Fibroblast of pulmonary artery (primary cell): ENCODE measurements at places on chromosomes 5 and 9.
A peak's percentile ranks its signal among the peaks of the same experiment; 100 is the strongest.

DNA sequence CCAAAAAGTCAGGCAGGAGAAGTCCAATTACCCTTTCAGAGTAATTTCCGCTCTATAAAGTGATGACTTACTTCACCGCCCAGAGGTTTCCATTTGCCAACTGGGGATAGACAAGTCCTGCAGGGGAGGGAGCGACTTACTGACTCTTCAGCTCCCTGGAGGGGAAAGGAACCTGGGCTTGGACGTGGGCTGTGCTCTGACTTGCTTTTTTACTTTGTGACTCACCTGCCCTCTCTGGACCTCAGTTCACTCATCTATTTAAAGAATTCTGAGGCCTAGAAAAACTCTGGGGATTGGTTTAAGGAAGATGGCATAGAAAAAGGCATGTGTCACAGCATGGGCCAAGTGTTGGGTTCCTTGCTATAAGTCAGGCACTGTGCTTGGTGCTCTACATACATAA is 180.4 kb upstream of the TRIM32 start:
- no peak for DNase-seq

- peak; percentile 15 for DNase-seq
Measured at GRCh38 chr5:109630093-109630492, 59.6 kb upstream of the MAN2A1 start.

DNA sequence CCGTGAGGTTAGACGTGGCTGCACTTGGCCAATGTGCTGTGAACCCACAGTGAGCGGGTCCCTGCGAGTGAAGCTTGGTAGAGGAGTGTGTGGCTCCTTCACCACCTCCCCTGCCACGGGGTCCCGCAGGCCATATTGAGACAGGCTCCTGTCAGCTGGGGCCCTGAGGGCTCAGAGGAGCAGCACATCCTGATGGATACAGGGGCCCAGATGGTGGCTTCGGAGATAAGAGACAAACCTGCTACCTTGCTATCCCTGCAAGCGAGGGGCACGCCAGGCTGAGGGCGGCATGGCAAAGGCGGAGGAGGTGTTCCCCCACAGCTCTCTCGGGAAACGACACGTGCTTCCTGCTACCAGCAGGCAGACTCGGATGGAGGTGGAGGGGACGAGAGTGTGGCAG is 33.1 kb downstream of the SLC6A3 start:
- no peak for DNase-seq

- DNase-seq: no peak
Measured at GRCh38 chr5:40680741-40681362, 1.1 kb downstream of the PTGER4 start.

DNA sequence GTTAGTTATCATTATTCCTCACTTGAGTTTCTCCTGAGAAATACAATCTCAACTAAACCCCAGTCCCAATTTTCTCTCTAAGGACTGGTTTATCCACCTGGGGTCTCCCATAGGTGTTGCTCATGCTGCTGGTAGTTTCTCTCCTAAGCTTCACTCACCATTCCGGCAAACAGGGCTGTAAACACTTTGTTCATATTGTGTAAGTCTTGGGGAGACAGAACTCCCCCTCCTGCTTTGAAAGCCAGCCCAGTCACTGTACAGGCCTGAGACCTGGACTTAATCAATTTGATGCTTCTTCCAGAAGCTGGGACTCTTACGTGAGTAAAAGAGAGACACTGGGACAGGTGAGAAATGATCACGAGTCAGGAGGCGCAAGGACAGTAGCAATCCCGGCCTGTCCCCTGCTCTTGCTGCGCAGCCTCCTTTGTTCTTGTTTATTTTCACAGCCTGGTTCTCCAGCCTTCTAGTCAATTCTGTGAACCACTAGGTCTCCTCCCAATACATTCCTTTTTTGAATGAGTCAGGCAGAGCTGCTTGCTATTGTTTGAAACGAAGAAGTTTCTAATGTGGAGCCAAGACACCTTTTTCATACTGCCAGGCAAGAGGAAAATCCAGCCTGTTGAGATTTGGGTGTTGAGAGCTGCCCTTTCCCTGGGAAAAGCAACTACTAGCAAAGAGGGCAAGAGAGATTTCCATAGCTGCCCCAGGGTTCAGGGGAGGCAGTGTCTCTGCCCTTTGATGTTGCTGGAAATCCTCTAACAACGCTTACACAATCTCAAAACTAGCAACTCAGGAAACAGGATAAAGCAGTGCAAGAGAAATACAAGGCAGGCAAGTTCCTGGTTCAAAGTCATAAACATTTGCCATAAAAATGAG is 9.2 kb upstream of the SHROOM1 start:
- DNase-seq: peak; percentile 86

DNA sequence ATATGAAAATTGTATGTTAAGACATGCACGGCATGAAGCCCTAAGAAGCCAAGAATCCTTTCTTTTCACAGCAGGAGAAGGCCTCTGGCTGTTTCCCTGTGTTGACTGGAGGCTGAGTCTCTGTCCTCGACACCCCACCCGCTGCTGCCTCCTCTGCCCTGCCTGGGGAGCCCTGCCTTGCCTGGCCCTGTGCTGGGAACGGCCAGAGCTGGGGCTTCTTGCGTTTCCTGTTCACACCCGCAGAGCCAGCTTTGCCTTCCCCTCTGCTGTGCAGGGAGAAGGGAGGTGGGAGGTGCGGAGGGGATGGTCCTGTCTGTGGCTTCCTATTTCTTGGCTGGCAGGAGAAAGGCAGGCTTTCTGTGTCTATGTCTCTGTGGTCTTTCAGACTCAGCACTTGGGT is 6.9 kb upstream of the GMCL2 start:
- DNase-seq: no peak

DNA sequence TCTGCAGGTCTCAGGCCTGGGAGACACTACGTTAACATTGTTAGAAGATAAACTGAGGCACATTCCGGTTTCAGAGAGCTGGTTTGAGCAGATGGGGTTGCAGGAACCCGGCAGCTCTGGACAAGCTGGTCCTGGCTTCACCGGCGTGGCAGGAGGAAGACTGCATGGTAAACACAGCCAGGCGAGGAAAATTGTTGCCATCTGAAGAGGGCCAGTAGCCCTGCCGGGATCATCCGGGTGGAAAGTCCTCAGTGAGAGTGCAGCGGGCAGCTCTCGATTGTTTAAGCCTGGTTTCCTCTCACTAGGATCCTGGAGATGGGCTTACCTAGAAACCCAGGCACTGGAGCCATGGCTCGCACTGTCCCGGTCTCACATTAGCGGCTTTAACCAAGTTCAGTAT is 226.9 kb downstream of the IRX2 start:
- no peak for DNase-seq

DNA sequence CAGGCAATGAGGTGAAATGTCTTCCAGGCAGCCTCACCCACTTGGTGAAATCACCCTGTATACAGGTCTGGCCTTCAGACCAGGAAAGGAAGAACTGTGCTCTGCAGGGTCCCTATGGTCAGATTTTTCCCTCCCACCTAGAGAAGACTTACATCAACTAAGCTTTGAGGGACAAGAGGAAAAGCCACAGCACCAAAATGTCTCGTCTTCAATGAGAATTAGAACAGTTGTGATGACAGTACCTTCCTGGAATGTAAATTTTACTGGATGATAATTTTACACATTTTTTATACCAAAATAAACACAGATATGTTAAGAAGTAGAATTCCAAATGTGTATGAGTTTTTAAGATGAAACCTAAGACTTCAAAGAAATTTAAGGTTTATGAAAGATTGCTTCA is 283.9 kb downstream of the SPOCK1 start:
- DNase-seq: no peak
